Left ventricle myocardium inferior (tissue), 1 donor: ENCODE measurements at places on chromosomes 13 and 19. TPM values are rescaled to one million over a fixed set of nuclear protein-coding genes. Genes with fewer than 3 reads are reported as not detected.

DNA sequence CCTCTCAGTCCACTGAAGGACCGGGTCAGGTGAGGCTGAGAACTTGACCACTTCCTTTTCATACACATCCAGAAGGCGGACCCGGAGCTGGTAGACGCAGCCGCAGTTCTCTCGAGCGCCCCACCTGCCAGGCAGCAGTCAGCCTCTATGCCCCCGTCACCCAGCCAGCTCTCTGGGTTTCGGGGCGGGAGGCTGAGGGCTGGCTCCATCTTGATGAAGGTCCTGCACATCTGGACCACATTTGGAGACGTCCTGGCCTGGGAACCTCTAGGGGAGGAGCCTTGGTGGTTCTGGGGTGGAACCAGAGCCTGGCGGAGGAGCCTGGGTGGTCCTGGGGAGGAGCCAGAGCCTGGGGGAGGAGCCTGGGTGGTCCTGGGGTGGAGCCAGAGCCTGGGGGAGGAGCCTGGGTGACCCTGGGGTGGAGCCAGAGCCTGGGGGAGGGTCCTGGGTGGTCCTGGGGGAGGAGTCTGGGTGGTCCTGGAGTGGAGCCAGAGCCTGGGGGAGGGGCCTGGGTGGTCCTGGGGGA lies 14.3 kb downstream of the MRPS12 start:
- peaks cover 4% of the 10 kb centered on the region for H3K36me3 ChIP-seq
- H3K4me1 ChIP-seq: peaks cover 6% of the 10 kb centered on the region
- DNase-seq: no peak
- no peak overlapping the region for H3K27ac ChIP-seq
- H3K27me3 ChIP-seq: peaks cover 7% of the 10 kb centered on the region

DNA sequence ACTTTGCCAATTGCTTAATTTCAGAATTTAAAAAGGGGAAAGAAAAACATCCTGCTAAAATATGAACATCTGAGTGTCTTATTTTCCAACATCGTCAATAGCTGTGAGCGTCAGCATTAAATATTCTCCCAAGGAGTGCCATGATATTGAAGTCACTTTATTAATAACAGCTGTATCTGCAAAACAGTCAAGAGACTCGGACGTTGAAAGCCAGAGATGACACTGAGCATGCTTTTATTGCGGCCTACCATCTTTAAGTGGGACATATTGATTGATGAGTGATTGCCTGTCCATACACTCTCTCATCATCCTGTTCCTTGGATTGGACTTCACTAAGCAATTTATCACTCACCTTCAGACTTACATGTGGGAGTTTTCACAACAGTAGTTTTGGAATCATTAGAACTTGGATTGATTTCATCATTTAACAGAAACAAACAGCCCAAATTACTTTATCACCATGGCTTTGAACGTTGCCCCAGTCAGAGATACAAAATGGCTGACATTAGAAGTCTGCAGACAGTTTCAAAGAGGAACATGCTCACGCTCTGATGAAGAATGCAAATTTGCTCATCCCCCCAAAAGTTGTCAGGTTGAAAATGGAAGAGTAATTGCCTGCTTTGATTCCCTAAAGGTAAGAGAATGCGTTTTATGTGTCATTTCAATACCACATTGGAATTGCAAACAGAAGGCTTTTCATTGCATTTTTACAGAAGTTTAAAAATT lies 53.8 kb downstream of the MBNL2 start:
- peaks cover 99% of the 10 kb centered on the region for H3K4me1 ChIP-seq
- no peaks in the 10 kb centered on the region for H3K27me3 ChIP-seq

- H3K4me3 ChIP-seq: no peak overlapping the region
- H3K4me1 ChIP-seq: peaks cover 70% of the 10 kb centered on the region
- peak overlapping the region; percentile 99 for H3K27ac ChIP-seq
- no peaks in the 10 kb centered on the region for H3K36me3 ChIP-seq
- DNase-seq: no peak
These were observed 27.3 kb downstream of the PIP5K1C start for GRCh38 chr19:3672993-3673392.

GRCh38 chr13:97944396-97945029 lies 9.0 kb upstream of the IPO5 start:
- no peak overlapping the region for H3K27ac ChIP-seq
- no peaks in the 10 kb centered on the region for H3K36me3 ChIP-seq
- DNase-seq: no peak
- H3K27me3 ChIP-seq: no peaks in the 10 kb centered on the region

GRCh38 chr19:48633148-48634035 lies 3.8 kb downstream of the DBP start:
- peaks cover 12% of the 10 kb centered on the region for H3K36me3 ChIP-seq
- H3K4me1 ChIP-seq: peaks cover 79% of the 10 kb centered on the region
- no peak for DNase-seq
- H3K27me3 ChIP-seq: no peaks in the 10 kb centered on the region

DNA sequence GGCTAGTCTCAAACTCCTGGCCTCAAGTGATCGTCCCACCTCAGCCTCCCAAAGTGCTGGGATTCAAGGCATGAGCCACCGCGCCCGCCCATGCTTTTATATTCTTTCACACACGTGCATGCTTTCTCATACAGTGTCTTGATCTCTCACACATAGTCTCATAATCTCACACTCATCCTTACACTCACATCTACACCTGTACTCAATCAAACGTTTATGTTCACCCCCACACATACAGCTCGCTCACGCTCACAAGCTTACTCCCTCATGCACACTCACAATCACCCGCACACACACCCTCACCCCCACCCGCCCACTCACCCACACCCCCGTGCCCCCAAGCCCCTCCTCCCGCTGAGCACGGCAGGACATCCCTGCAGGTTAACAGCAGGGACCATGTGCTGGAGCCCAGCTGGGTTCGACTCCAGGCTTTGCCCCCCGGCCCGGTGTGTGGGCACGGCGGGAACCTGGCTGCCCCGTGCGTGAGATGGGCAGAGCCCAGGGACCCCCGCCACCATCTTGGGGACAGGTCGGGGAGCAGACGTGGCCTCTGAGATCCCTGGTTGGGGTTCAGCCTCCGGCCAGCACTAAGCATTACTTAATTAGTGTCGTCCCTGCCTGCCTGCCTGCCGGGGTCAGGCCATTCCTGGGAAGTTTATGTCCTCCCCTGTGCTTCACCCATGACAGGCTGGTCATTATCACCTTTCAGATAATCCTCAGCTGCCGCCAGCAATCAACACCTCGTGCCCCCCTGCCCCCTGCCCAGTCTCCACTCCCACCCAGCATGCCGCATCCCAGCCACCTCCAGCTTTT lies 11.4 kb downstream of the SBK2 start:
- peak overlapping the region; percentile 81 for H3K27ac ChIP-seq
- peaks cover 27% of the 10 kb centered on the region for H3K4me1 ChIP-seq
- no peaks in the 10 kb centered on the region for H3K36me3 ChIP-seq
- H3K27me3 ChIP-seq: peaks cover 15% of the 10 kb centered on the region
- no peak for DNase-seq

VAV1 gene
- 1.8 TPM for total RNA-seq

DNA sequence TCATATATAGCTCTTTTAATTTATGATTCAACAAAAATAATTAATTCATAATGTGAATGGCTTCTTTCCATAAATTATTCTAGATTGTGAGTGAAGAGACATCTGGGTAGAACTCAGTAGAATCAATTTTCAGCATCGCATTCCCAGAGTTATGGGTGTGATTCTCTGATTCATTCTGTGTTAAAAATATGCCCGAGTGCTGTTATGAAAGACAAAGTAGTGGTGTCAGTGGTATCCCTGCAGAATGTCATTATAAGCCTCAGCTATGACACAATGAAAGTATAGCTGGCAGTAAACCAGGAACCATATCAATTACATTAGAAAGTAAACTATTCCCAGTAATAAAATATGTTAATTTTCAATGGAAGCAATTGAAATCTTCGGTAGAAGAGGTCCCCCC lies 480.5 kb upstream of the SLITRK1 start:
- no peaks in the 10 kb centered on the region for H3K27me3 ChIP-seq
- no peaks in the 10 kb centered on the region for H3K4me1 ChIP-seq
- no peak overlapping the region for H3K4me3 ChIP-seq
- no peak for DNase-seq
- no peaks in the 10 kb centered on the region for H3K36me3 ChIP-seq

TMPRSS9 gene
- not detected for total RNA-seq

PRMT1 gene
- total RNA-seq: 112 TPM

GRCh38 chr19:29121684-29122083 lies 91.3 kb downstream of the UQCRFS1 start:
- no peak overlapping the region for H3K27ac ChIP-seq
- no peak for DNase-seq
- H3K27me3 ChIP-seq: peaks cover 61% of the 10 kb centered on the region

KCTD12 gene
- total RNA-seq: 37.2 TPM

- peak overlapping the region; percentile 87 for H3K4me3 ChIP-seq
- peak; percentile 87 for DNase-seq
- peaks cover 16% of the 10 kb centered on the region for H3K36me3 ChIP-seq
- H3K27ac ChIP-seq: peak overlapping the region; percentile 99
- no peaks in the 10 kb centered on the region for H3K27me3 ChIP-seq
These were observed 2.2 kb upstream of the PLEKHG2 start for GRCh38 chr19:39410017-39410830.

- H3K27me3 ChIP-seq: peaks cover 86% of the 10 kb centered on the region
- H3K4me3 ChIP-seq: no peak overlapping the region
- no peak for DNase-seq
These were observed 9.9 kb upstream of the C5AR2 start for GRCh38 chr19:47322058-47322457.

CD79A gene
- total RNA-seq: not detected

GRCh38 chr13:42808341-42808940 lies 27.1 kb downstream of the FAM216B start:
- H3K27me3 ChIP-seq: no peaks in the 10 kb centered on the region
- H3K4me3 ChIP-seq: no peak overlapping the region
- H3K27ac ChIP-seq: no peak overlapping the region
- DNase-seq: no peak
- H3K4me1 ChIP-seq: peaks cover 6% of the 10 kb centered on the region

NDUFS7 gene
- total RNA-seq: 380 TPM

DNA sequence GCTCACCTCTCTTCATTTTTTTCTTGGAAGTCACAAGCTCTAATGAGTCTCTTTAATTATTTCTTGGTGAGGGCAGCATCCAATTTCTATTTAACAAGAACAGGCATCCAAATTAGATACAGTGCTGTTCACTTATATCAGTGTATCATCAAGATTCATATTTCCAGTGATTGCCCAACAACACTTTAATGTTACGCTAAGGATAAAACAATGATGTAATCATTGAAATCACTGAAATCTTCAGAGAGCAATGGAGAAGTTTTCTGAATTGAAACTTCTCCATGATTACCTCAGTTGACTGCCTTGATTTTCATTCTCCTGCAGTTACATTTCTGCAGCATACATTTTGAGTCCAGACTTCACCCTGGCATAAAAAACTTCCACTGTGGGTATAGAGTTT lies 17.1 kb upstream of the LRCH1 start:
- DNase-seq: no peak
- H3K4me3 ChIP-seq: no peak overlapping the region
- H3K4me1 ChIP-seq: no peaks in the 10 kb centered on the region
- no peaks in the 10 kb centered on the region for H3K36me3 ChIP-seq
- no peak overlapping the region for H3K27ac ChIP-seq

DNA sequence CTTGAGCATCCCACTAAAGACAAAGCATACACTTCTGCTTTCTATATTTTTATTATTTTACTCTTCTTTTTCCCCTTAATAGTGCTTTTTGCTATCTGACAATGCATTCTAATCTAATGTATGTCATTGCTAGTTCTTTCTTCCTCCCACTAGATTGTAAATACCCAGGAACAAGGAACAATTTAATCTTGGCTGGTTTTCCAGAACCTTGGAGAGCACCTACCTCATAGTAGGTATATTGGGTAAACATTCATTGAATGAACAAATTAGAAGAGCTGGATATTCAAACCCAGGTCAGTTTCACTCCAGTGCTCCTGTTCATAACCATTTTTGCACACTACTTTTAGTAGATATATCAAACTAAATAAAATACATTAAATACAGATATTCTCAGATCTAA lies 1617.6 kb upstream of the SLC10A2 start:
- H3K36me3 ChIP-seq: no peaks in the 10 kb centered on the region
- no peak for DNase-seq
- no peak overlapping the region for H3K27ac ChIP-seq
- no peaks in the 10 kb centered on the region for H3K27me3 ChIP-seq
- H3K4me1 ChIP-seq: no peaks in the 10 kb centered on the region
- no peak overlapping the region for H3K4me3 ChIP-seq

- DNase-seq: no peak
- no peaks in the 10 kb centered on the region for H3K27me3 ChIP-seq
- no peaks in the 10 kb centered on the region for H3K36me3 ChIP-seq
- H3K27ac ChIP-seq: no peak overlapping the region
- H3K4me1 ChIP-seq: no peaks in the 10 kb centered on the region
- H3K4me3 ChIP-seq: no peak overlapping the region
These were observed 370.3 kb upstream of the ATXN8OS start for GRCh38 chr13:69737129-69737935.

DNA sequence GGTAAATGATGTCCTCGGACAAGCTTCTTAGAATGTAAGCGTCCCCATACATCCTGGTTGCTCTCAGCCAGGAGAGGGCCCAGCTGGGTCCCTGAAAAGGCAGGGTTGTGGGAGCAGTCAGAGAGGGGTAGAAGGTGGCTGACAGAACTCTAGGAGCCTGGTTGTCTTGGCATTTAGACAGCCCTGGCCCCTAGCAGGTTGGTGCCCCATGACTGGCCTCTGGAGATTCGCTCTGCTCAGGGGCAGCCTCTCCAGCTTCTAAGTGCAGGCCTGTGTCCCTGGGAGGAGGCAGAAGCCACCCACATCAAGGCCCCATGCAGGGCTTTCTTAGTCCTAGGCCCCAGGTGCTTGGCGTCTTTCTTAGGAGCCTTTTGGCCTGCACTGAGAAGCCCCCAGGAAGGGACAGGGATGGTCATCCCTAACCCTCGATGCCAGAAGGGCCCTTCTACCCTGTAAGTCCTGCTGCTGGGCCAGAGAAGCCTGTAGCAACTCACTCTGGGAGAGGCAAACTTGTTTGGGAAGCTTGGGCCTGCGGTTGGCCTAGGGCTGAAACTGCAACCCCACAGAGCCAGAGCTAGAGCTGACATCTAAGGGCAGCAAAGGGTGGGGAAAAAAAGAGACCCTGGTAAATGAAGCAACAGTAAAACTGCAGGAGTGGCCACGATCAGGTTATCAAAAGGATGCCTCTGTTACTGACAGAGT lies 2.8 kb upstream of the CDX2 start:
- DNase-seq: no peak
- no peaks in the 10 kb centered on the region for H3K36me3 ChIP-seq
- no peak overlapping the region for H3K27ac ChIP-seq
- H3K27me3 ChIP-seq: peaks cover 100% of the 10 kb centered on the region

DNA sequence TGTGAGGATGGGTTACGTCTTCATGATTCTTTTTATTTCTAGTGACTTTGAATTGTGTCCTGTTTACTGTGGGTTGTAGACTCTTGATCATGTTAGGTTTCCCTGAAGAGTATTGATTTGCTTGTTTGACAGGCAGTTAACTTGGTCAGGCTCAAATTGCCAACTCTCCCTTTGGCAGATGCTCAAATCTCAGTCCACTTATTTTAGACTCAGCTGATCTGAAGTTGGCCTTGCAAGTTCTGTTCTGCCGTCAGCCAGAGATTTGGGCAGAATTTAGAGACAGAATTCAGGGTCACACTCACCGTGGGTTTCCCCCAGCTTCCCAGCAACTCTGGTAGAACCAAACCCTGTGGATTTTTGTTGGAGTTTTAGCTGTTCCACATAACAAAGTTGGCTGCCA lies 71.6 kb upstream of the TEX29 start:
- H3K27me3 ChIP-seq: no peaks in the 10 kb centered on the region
- H3K4me3 ChIP-seq: no peak overlapping the region
- peaks cover 57% of the 10 kb centered on the region for H3K36me3 ChIP-seq
- H3K4me1 ChIP-seq: peaks cover 71% of the 10 kb centered on the region
